ENCODE measurements at places on chromosomes 16 and 17.

DNA sequence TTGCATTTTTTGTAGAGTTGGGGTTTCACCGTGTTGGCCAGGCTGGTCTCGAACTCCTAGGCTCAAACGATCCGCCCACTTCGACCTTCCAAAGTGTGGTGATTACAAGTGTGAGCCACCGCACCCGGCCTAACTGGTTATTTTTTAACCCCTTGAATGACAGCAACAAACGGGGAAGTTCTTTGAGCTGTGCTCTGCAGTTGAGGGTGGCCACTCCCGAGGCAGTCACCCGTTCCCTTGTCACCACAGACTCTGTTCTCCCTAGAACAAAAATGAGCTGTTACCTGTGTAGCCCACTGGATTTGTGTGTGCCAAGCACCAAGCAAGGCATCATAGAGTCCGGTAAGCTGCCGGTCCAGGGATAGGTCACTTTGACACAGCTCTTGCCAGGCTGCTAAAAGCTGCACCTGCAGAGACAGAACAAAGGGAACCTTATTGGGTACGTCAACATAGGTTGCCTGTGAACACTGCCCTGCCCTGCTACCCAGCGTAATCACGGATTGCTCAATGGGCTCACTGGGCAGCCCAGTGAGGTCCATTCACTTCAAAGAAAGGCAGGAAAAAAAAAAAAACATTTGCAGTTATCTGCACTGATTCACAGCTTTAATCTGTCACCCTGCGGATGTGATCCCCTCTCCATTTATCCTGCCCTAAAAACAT lies 19.6 kb downstream of the COG7 start:
- no peak for DNase-seq

- DNase-seq = no peak
Measured at GRCh38 chr16:56747486-56748045, 17.6 kb downstream of the NUP93 start.

- no peak for DNase-seq
Measured at GRCh38 chr16:18048853-18049546, 287.5 kb downstream of the NPIPA8 start.

GRCh38 chr17:44111777-44112176 lies 11.7 kb downstream of the HDAC5 start:
- no peak for DNase-seq

DNA sequence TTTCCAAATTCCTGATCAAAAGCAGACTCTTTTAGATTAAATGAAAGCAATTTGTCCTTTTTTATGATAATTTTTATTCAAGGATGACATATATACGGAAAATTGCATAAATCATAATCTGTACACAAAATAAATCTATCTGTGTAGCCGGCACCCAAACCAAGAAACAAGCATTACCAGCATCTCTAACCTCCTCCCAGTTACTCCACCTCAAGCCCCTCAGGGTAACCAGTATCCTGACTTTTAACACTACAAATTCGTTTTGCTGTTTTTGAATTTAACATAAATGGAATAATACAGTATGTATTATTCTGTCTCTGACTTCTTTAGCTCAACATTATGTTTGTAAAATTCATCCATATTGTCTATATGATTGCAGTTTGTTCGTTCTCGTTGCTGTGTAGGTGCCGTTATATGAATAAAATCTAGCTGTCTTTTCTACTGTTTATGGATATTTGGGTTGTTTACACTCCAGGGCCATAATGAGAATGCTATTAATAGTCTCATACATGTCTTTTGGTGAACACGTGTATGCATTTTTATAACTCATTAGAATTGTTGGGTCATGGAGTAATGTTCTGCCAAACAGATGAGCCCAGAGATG lies 1.0 kb downstream of the TEKT1 start:
- DNase-seq = no peak

- DNase-seq = no peak
Measured at GRCh38 chr16:87954826-87955225, 3.6 kb downstream of the BANP start.

DNA sequence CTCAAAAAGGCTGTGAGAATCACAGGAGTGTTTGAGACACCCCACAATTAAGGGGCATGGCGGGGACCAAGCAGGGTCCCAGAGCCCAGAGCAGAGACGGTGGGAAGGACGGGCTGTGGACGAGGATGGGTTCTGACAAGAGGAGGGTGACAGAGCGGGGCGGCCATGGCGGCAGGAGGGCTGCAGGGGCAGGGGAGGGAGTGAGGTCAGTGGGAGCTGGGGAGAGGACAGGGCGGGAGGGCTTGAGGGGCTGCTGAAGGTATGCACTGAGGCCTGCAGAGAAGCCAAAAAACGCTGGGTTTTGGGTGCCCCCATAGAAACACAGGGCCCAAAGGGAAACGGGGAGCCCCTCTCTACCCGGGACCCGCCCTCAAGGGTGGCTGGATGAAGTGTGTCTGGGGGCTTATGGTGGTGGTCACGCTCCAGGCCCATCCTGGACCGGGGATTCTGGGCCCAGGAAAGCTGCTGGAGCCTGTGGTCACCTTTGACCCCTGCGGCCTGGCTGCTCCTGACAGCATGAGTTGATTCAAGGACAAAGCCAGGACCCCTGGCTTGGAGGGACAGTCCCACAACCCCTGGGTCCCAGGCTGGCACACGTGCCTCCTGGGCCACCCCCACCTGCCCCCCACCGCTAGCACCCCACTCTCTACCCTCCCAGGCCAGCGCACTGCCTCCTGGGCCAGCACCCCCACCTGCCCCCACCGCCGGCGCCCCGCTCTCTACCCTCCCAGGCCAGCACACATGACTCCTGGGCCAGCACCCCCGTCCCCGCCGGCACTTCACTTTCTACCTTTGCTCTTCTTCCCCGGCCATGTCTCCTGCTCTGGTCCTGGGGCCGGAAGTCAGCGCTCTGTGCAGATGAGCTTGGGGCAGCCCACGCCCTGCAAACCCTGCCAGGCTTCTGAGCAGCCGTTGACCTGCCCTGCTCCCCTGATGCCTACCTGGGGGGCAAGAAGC lies 31.0 kb upstream of the ACSF3 start:
- no peak for DNase-seq

DNA sequence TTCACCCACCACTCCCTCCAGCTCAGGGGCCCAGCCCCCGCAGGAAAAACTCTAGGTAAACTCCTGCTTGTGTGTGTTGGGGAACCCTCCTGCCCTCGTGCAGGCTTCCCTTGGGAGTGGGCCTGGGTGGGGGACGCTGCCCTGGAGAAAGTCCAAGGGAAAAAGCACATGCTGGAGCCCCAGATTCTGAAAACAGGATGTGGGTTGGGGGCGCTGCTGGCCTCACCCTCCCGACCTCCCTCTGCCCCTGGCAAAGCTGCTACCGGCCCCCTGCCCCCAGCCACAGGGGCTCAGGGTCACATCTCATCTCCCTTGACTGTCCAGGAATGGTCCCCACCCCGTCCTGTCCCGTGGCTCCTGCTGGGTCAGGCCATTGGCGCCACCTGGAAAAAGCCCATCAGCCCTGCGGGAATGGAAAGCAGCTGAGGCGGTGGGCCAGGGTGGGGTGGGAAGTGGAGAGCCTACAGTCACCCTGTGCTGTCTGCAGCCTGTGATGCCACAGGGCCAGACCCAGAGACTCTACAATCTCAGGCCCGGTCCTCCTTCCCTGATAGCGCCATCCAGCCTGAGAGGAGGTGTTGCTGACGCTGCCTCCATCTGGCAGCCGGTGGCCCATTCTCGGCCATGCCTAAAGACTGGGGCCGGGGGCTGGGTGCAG lies 2.5 kb upstream of the GJD3 start:
- DNase-seq = no peak

- DNase-seq = peak; percentile 77
Measured at GRCh38 chr17:21287703-21288449, 3.4 kb downstream of the MAP2K3 start.

DNA sequence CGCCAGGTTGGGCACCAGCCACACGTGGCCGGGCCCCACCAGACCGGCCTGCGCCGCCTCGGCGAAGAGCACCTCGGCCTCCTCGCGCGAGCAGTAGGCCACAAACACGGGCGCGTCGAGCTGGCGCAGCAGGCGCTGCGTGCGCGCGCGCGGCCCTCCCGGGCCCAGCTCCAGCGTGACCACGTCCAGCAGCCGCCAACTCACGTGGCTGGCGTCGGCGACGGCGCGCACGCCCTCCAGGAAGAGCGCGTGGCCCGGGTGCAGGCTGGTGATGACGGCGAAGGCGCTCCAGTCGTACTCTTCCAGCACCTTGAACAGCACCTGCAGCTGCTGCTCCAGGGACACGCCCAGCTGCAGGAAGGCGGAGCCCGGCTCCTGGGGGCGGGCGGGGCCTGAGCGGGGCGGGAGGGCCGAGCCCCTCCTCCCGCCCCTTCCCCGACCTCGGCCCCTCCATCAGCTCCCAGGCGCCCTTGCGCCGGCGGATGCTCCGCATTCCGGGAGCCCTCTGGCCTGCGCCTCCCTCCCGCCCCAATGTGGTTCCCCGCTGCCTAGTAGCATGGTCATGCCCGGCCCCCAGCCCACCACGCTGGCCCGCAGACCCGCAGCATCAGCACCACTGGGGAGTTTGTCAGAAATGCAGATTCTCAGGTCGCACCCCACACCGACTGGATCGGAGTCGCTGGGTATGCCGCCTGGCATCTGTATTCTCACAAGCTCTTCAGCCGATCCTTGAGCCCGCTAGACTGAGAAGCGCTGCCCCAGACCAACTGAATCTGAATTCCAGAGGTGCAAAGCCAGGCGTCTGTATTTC lies 7.2 kb downstream of the GRIN2C start:
- DNase-seq = peak; percentile 94

- DNase-seq = no peak
Measured at GRCh38 chr16:74249846-74250245, 46.8 kb upstream of the PSMD7 start.

DNA sequence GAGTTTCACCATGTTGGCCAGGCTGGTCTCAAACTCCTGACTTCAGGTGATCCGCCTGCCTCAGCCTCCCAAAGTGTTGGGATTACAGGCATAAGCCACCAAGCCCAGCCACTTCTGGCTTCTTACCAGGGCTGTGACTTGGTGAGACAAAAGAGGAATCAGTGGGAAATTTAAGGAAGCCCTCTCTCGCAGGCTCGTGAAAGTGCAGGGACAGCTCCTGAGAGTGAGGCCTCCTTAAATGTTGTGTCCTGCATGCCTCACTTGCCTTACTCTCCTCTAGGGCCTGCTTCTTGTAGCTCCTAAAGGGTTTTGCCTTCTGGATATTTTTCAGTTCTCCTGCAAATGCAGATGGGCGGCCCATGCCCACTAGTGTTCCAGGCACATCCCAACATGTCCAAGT lies 5.2 kb downstream of the AHSP start:
- no peak for DNase-seq

DNA sequence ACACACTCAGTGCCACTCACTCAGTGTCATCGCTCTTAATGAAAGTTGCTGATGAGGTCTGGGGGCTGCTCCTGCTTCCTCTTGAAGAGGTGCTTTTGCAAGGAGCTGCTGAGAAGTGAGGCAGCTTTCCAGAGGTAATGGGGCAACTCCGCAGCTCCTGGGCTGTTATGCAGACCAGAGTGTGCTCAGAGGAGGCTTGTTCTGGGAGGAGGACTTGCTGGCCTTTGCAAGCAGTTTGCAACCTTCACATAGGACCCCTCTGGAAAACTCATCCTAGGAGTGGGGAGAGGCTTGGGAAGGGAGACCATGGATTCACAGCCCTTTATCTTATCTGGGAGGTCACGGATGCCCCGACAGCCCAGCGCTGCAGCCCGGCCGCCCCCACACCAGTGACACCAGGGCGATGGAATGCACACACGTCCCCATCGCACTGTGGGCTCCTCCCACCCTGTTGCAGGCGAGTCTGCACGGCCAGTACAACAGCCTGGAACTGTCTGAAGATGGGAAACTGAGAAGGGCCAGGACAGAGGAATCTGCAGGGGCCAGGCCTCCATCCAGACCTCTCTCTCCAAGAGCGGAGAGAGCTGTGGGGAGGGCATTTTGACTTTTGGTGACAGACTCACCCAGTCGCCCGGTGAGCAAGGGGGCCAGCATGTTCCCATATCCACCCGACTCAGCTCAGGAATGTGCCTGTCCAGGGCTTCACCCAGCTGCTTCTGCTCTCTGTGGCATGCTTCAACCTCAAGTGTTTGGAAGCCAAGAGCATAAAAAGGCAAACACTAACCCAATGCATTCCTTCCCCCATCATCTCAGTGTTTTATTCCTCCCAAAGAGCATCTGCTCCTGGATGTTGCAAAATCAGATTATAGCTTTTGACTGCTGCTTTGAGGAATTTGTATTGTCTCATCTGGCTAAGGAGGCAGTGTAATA lies 78.6 kb upstream of the ZNF469 start:
- no peak for DNase-seq

GRCh38 chr17:19718041-19718612 lies 1.7 kb upstream of the SLC47A2 start:
- no peak for DNase-seq

- no peak for DNase-seq
Measured at GRCh38 chr17:78667741-78668640, 90.8 kb upstream of the DNAH17 start.

DNA sequence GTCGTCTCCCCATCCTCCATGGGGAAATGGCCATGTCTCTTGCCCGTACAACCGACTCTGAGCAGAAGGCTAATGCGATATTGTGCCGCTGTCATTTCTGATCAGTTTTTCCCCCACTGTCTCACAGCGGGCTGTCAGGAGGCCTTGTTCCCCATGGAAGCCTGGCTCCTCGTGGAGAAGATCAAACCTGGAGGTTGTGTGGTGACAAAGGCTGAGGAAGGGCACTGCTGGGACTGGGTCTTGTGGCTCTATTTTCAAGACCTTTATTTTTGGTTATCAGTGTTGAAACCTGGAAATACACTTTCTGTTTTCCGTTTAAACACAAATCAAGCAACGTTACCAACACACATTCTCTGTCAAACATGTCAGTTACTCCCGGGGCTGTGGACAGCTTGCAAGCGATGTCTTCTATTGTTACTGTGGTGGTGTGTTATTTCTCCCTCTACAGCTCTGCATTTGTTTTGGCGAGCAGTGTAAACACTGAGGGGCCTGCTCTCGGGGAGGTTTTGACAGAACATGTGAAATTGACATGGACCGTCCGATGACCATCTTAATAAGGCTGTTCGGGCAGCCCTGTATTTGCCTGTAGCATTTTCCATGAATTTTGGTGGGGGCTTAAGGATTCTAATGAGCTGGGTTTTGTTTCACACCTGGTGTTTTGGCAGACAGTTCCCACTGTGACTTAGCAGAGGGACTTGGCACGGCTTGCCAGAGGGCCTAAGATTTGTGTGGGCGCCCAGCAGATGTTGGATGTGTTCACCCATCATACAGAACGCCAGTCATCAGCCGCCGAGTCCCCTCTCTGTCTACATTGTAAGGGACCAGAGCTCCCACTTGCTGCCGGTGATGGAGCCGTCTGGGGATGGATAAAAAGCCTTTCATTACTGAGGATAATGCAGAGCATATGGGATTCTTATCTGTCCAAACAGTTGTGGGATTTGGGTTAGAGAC lies 12.5 kb downstream of the RBFOX1 start:
- DNase-seq = no peak

- DNase-seq = no peak
Measured at GRCh38 chr17:74012465-74012864, 191.0 kb upstream of the RPL38 start.

- DNase-seq = no peak
Measured at GRCh38 chr16:5838071-5838470, 740.5 kb upstream of the EEF2KMT start.
